ENCODE measurements at places on chromosomes 3 and 15.

GRCh38 chr3:65343736-65344135 is 655.9 kb upstream of the ADAMTS9 start:
- DNase-seq: no peak

GRCh38 chr15:58558777-58559176 is 127.0 kb downstream of the LIPC start:
- no peak for DNase-seq

GRCh38 chr3:144109944-144110343 is 138.3 kb downstream of the DIPK2A start:
- DNase-seq: no peak

GRCh38 chr3:112640930-112641801 is at the start of gene CCDC80:
CCDC80 (minus strand) TSS chr3:112641143; CDS start chr3:112639905, 1,238 bp downstream.
- DNase-seq: no peak

DNA sequence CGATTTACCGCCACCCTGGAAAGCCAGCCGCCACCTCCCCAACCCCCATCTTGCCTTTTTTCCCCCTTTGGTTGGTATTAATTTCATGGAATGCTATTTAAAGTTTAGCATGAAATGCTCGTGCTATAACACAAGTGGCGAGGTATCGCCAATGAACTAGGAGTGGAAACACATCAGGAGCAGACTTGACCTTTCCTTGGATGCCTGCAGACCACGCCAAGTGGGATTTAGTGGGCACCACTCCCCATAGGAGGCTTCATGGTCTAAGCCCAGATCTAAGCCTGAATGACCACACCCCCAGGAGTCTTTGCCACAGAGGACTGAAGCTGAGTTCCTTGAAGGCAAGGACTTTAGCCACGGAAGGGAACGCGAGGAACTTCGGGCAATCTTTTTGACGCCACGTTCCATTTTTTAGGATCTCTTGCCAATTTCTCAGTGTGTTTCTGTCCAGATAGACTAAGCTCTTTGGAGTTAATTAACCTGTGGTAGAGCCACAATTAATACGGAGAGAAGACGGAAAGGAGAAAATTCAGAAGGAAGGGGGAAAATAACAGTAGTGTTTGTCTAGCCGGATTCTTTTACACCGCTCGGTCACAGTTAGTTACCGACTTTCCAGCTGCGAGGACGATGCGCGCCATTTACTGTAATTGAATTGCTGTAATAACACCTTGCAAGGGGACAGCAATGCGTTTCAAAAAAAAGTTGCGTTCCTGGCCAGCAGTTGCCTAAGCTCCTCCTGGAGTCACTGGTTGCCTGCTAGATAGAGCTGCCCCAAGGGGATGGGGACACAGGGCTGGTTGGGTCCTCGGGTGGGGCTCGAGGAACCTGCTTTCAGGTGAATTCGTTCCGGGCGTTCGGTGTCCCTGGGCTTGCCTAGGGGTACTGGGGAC is 37.1 kb downstream of the NR2F2 start:
- DNase-seq: no peak

DNA sequence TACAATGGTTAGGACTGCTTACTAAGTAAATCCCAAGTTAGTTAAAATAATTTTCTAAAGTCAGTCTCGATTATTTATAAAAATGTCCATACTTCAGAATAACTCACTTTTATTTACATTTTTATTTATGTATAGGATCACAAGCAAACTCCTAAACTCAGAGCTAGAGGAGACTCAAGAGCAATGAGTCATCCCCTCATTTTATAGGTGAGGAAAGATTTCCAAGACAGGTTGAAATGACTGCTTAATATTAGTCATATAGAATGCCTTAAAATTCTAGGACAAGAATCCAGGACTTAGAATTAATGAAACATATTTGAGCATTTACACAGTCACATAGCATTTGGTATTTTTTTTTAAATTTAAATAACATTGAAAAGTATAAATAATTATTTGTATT is 983.8 kb downstream of the SI start:
- DNase-seq: no peak

GRCh38 chr15:34722439-34722836 is 32.4 kb downstream of the GJD2 start:
- DNase-seq: no peak

All from stimulated activated CD8-positive, alpha-beta memory T cell treated with anti-CD3 and anti-CD28 coated beads, Interleukin-15, amount 100 ng/mL, for 48 hours (primary cell).